ENCODE measurements at places on chromosomes 2 and 18.

DNA sequence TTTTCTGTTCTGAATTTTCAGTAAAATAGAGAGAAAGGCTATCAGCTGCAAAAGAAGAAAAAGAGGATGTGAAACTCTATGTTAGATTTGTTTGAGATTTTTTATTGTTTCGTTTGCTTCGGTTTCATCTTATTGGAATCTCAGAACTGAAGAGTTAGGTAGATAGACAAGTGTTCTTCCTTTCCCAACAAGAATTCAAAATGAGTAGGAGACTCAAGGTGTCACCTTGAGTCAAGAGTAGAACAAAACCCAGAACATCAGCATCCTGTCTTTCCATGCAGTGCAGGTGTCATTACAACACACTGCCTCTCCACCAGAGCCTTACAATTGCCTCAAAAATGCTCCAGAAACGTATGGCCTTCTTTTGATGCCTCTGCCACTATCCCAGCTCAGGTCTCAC lies 21.1 kb downstream of the NBAS start:
- DNase-seq, result no peak

GRCh38 chr2:30625276-30625675 lies 178.2 kb downstream of the LCLAT1 start:
- no peak for DNase-seq

DNA sequence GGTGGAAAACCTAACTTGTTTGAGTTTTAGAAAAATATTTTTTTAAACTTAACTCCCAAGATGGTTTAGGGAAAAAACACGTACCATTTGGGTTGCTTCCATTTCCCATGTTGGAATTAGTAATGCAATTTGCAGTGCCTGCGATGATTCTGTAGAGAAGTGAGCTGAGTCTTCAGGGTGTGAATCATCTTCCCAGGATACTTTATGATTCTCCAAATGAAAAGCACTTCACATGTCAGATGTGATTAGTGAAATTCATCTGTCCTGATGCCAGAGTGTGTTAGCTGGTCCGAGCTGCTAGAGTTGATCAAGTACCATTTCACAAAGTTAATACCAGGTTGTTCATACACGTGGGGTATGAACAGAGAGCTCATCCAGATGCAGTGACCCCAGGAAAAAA lies 59.1 kb downstream of the ACOXL start:
- no peak for DNase-seq

GRCh38 chr18:60047556-60047955 lies 147.8 kb downstream of the PMAIP1 start:
- DNase-seq, result no peak

- peak; percentile 85 for DNase-seq
These were observed at the start of gene PARD6G for GRCh38 chr18:80247393-80247841. TSS of gene PARD6G (minus strand) at chr18:80247514. CDS start at chr18:80247348, 166 bp downstream.

GRCh38 chr18:75785206-75785605 lies 357.7 kb upstream of the SMIM21 start:
- no peak for DNase-seq

- DNase-seq, result no peak
These were observed 112.3 kb downstream of the RNF144A start for GRCh38 chr2:7029291-7030059.

DNA sequence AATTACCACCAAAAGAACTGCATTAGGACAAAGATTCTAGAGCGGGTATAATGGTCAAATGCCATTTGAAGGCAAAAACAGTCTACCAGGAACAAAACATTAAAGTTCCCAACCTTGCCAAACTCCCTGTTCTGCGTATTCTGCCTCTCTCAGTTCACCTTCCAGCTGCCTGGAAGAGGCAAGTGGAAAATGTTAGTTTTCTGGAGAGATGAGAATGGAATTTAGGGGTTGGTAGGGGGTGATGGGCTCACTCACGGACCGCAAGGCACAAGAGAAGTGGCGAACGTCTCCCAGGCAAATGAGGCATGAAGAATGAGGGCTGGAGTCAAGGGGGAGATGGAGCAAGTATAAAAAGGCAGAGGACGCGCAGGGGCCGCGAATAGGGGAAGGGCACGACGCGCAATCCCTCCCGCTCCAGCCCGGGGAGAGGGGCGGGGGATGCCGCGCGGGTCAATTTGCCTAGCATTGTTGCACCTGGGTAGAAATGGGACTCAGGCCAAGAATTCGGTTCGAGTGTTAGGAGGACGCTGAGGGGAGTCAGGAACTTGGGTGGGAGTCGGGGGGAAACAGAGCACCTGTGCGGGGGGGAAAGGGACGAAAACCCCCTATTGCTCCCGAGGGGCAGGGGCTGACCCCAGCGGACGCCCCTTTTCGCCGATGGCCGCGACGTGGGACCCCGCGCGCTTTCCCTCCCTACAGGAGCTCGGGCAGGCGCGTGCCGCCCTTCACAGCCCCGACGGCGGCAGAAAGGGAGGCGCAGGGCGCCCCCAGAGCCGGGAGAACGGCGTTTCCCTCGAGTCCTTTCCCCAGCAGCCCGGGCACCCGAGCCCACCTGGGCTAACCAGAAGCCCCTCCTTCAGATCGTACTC lies 573 bp downstream of the PAIP2B start:
- peak; percentile 65 for DNase-seq
